A549 treated with RU486 at 1 μM for 4 hours (cell line): ENCODE measurements at places on chromosomes 2 and 18. TPM values are rescaled to one million over a fixed set of nuclear protein-coding genes. Genes with fewer than 3 reads are reported as not detected.

MRO gene
- total RNA-seq, result 0.11 to 0.18 TPM (median 0.15 TPM) in 5 replicates

CPO gene
- not detected in 5 replicates for total RNA-seq

CCDC68 gene
- 0.92 to 3.9 TPM (median 3.4 TPM) in 5 replicates for total RNA-seq

IL1RL1 gene
- total RNA-seq, result 0.90 to 1.2 TPM (median 1.0 TPM) in 5 replicates

GNLY gene
- total RNA-seq, result not detected in 5 replicates

KRTCAP3 gene
- 0.66 to 1.1 TPM (median 0.73 TPM) in 5 replicates for total RNA-seq

ANKRD30B gene
- total RNA-seq, result not detected in 5 replicates

CERKL gene
- 0.17 to 0.32 TPM (median 0.24 TPM) in 5 replicates for total RNA-seq

CRYBA2 gene
- 0.54 TPM in 1 of 5 replicates, not detected in the others for total RNA-seq

ANKRD23 gene
- total RNA-seq, result 1.2 to 2.0 TPM (median 1.8 TPM) in 5 replicates

DUSP2 gene
- 0.14 to 0.85 TPM (median 0.51 TPM) in 5 replicates for total RNA-seq

CEBPZ gene
- total RNA-seq, result 63.4 to 96.8 TPM (median 73.8 TPM) in 5 replicates

CAPN14 gene
- total RNA-seq, result 0.03 to 0.07 TPM (median 0.05 TPM) in 3 of 5 replicates, not detected in the others

RTP5 gene
- total RNA-seq, result not detected in 5 replicates

IL36RN gene
- total RNA-seq, result 0.06 to 0.59 TPM (median 0.08 TPM) in 4 of 5 replicates, not detected in the other

CSRNP3 gene
- 0.27 TPM in 1 of 5 replicates, not detected in the others for total RNA-seq

TGOLN2 gene
- total RNA-seq, result 74.7 to 107 TPM (median 104 TPM) in 5 replicates

NOSTRIN gene
- total RNA-seq, result 1.7 to 2.3 TPM (median 2.0 TPM) in 5 replicates

CLEC4F gene
- not detected in 5 replicates for total RNA-seq

RETSAT gene
- 51.9 to 58.7 TPM (median 54.3 TPM) in 5 replicates for total RNA-seq

CDH20 gene
- total RNA-seq, result not detected in 5 replicates

HOXD12 gene
- total RNA-seq, result not detected in 5 replicates

TMEM247 gene
- not detected in 5 replicates for total RNA-seq

TPO gene
- total RNA-seq, result 0.06 to 0.40 TPM (median 0.20 TPM) in 5 replicates

ACTG2 gene
- total RNA-seq, result 0.17 to 0.43 TPM (median 0.29 TPM) in 4 of 5 replicates, not detected in the other

UGT1A4 gene
- total RNA-seq, result 0.05 to 0.10 TPM in 2 of 5 replicates, not detected in the others

PDCD1 gene
- total RNA-seq, result not detected in 5 replicates

ACMSD gene
- total RNA-seq, result not detected in 5 replicates

BIRC6 gene
- total RNA-seq, result 26.7 to 36.9 TPM (median 31.1 TPM) in 5 replicates

NTSR2 gene
- total RNA-seq, result not detected in 5 replicates

FAP gene
- 0.06 TPM in 1 of 5 replicates, not detected in the others for total RNA-seq

MAB21L4 gene
- 0.08 to 0.17 TPM (median 0.09 TPM) in 3 of 5 replicates, not detected in the others for total RNA-seq

CROCC2 gene
- total RNA-seq, result not detected in 5 replicates

ALLC gene
- 0.21 TPM in 1 of 5 replicates, not detected in the others for total RNA-seq

CHRND gene
- not detected in 5 replicates for total RNA-seq

RSAD2 gene
- total RNA-seq, result 0.16 to 0.67 TPM (median 0.26 TPM) in 5 replicates

PROC gene
- 2.3 to 4.3 TPM (median 3.6 TPM) in 5 replicates for total RNA-seq

MYO5B gene
- 10.2 to 15.1 TPM (median 12.8 TPM) in 5 replicates for total RNA-seq

NOL4 gene
- not detected in 5 replicates for total RNA-seq

ANKRD30BL gene
- total RNA-seq, result not detected in 5 replicates

RNF125 gene
- 0.23 to 0.59 TPM (median 0.26 TPM) in 5 replicates for total RNA-seq

PSMA8 gene
- not detected in 5 replicates for total RNA-seq

ZNF396 gene
- 0.41 to 0.94 TPM (median 0.64 TPM) in 5 replicates for total RNA-seq
